Adipocyte (in vitro differentiated cells): ENCODE measurements at places on chromosomes 6 and 20.

DNA sequence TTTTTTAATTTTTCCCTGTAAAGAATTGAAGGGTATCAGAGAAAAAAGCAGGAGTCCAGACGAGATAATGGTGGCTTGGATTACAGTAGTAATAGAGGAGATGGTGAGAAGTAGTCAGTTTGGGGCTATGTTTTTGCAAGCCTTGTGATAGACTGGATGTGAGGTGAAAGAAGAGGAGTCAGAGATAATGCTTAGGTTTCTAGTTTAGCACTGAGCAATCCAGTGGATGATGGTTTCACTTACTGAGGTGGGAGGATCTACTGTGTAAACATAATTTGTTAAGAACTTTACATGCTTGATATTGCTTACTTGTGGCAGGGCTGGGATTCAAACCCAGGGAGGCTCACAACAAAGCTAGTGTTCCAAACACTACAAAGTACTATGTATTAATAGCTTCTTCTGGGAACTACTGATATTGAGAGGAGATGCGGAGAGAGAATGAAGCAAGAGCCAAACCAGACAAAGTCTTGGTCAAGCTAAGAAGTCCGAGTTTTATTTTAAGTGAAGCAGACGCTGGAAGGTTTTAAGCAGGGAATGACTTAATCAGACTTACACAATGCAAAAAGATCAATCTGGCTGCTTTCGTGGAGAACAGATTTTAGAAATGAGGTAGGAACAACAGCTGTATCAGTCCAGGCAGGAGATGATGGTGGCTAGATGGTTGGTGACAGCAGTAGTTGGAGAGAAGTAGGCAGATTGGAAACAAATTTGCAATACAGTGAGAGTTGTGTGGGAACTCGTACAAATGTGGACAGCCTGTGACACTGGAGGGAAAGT is 58.0 kb downstream of the ZFAND3 start:
- no peak for DNase-seq

DNA sequence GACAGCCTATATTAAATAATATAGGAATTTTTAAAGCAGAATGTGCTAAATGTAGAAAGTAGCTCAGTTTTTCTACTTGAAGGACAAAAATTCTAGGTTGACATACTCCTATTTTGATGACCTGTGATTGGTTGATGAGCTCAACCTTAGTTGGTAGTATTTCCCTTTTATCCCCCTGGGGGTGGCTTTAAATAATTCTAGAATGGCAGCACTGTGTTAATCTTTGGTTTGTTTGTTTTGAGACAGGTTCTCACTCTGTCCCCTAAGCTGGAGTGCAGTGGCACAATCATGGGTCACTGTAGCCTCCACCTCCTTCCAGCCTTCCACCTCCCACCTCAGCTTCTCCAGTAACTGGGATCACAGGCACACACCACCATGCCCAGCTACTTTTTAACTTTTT is 29.2 kb downstream of the FARS2 start:
- no peak for DNase-seq

GRCh38 chr6:154301839-154302752 is 54.5 kb downstream of the IPCEF1 start:
- DNase-seq: peak; percentile 64

DNA sequence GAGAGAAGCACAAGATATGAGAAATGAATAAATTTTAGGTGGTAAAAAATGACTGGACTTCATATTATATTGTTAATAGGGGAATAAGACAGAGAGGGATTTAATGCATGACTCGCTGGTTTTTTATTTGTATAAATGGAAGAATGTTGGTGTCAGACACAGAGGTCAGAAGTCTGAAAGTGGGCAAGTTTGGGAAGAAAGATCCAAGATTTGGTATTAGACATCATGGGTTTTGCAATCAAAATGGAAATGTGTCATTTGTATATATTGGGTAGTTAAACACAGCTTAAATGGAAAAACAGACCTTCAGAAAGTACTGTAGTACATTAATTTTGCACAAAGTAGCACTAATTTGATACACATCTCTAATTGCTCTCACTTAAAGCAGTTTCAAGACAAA is 96.2 kb downstream of the EYA4 start:
- DNase-seq: peak; percentile 52

GRCh38 chr6:137816133-137816579 is 50.9 kb upstream of the TNFAIP3 start:
- no peak for DNase-seq

GRCh38 chr20:41218466-41218865 is 81.1 kb downstream of the PLCG1 start:
- peak; percentile 72 for DNase-seq

DNA sequence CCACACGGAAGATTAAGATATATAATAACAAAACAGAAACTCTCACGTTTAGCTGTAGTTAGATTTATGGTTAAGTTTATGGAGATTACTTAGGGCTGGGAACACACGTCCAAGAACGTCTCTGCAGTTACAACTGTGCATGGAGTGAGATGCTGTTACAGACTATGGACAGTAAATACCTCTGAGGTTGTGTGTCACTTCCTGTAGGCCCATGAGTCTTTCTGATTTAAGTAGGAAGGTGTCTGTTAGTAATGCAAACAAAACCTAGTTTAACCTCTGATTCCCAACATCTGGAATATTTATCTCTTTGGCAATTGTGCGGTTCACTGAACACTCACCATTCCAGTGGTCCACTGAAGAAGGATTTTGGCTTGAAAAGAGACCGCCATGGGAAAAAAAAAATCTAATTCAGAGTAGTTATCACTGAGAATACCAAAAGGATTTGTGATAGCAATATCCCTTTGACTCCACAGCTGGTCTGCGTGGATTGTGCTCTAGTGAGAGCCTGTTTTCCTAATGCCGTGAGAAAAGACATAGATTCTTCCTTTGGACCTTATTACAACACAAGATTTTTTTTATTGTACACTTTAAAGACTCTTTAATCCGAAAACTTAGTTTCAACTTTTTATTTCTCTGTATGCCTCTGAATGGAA is 478.2 kb upstream of the CITED2 start:
- DNase-seq: peak; percentile 68

DNA sequence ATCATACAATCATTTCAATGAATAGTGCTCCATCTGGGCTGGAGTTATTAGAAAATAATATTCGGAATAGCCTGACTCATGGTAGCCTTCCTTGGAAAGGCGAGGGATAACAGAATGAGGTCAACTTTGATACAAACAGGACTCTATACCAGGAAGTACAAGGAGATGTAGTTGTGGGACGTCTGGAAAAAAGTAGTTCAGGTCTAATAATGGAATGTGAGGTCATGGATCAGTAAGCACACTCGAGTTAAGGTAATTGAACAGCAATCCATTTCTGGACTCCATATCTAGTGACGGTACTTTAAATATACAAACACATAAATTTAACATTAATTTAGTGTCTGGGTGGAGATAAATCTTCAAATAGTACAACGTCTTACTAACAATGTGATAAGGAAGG is 1204.0 kb upstream of the ADGRB3 start:
- no peak for DNase-seq

GRCh38 chr6:145801021-145801420 is 13.6 kb downstream of the FBXO30 start:
- DNase-seq: no peak

DNA sequence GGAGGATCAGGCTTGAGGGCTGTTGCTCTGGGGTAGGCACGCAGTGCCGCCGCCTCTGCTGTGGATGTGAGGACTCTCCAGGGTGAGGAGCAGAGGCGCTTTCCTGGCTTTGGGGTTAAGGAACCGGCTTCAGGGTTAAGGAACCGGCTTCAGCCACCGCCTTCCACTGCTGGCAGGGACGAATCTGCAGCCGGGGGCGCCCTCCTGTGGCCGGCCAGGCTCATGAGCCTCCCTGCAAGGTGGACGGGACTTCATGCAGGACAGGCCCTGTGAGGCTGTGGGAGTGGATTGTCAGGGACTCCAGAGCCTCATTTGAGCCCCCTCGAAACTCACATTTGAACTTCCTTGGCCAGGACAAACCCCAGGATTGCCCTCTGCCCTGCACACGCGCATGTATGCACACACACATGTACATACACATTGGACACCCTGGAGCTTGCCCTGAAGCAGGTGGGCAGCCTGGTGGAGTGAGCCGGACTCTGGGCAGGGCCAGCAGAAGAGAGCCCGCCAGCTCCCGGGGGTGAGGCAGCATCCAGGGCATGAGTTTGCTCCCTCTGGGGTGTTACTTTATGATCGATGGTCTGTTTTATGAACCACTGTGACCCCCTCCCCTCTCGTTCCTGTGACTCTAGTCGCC is 146.9 kb downstream of the PHACTR3 start:
- peak; percentile 88 for DNase-seq

DNA sequence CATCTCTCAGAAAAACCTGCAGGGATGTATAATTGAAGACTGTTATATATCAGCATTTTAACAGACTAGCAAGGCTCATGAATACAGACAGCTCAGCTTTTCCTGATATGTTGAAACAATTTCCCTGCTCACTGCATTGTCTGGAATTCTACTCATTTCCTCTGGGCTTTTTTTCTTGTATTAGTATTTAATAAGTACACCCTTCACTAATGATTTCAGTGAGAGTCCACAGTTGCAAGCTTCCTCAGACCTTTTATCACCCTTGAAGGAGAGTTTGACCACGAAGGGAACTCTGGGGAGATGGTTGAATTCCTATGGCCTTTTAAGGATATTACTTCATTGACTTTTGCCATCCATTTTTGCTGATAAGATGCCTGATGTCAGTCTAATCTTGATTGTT is 248.7 kb downstream of the ADGB start:
- no peak for DNase-seq

GRCh38 chr6:70151616-70152015 is 151.3 kb downstream of the COL9A1 start:
- no peak for DNase-seq

DNA sequence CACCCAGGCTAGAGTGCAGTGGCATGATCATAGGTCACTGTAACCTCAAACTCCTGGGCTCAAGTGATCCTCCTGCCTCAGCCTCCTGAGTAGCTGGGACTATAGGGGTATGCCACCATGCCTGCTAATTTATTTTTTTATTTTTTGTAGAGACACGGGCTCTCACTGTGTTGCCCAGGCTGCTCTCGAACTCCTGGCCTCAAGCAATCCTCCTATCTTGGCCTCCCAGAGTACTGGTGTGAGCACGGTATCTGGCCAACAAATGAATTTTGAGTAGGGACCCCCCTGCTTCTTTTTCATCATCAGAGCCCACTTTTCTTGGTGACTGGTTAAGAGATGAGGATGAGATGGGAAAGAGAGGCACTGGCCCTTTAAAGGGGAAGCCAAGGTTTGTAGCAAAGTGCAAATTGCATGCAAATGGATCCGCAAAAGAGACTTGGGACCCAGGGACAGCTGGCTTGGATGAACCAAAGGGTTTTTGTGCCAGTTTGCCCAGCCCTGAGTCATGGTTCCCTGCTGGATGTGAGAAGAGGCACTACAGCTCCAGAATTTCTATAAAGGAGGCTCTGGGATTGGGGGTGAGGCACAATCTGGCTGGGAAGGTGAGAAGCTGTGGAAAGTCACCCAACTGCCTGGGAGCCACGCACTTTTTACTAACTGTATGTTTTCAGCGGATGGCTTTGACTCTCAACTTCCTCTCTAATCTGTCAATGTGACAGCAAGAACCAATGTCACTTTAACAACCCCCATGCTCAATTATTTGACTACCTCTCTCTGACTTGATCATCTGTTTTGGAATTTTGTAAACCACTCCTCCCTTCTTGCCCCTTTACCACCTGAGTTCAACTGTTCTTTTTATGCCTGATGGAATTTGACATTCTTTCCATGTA is 58.7 kb upstream of the RNF24 start:
- DNase-seq: no peak

DNA sequence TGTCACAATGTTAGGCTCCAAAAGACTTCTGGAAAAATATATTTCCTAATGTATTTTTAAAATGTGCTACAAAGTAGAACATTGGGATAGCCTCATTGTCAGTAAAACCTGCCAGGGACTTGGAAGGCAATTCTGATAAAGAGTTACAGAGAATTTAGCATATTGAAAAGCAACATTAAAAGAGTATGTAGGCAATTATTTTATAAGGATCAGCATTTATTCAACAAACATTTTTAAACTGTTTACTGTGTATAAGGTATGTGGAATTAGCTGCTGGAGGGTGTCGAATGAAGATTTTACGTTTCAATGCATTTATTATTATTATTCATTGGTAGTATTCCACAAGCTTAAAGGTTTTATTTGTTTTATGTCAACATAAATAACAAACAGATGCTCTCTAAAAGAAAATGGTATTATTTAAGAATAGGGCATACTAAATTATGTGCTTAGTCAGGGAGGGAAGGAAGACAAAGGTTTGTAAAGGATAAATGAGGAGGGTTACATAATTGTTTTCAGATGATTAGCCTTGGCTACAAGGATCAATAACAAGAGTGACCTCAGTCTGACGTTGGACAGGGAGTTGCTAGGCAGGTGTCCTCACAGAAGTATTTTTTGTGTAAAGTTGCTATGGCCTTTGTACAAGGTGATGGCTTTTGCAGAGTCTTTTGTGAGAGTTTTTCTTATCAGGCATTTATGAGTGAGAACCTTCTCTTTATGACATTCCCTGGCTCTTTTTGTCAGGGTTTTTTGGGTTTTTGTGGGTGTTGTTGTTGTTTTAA is 313.4 kb upstream of the PLCB4 start:
- DNase-seq: no peak

DNA sequence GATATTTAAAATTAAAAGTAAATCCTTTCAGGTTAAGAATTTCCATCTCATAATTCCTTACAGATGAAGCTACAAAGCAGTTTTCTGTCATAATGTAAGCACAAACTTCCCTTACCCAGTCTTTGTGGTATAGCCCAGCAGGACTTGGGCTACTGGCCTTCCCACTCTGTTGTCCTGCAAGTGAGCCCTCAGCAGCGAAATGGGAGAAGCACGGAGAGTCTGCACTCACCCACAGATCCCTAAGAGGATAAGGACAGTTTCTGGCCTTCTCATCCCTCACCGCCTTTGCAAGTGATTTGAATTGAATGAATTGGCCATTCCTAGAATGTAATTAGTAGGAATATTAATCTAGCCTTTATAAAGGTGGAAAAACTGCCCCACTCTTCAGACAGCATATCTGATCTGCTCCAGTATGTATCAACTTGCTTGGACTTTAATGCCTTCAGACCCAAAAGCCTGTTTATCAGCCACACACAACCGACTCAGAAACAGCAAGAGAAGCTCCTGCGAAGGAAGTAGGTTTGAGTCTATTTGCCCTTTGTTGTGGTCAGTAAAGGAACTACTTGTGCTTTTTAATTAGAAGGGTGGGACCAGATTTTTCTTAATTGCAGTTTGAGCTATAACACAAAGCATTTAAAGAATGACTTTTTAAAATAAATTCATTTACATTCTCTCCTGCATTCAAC is 29.9 kb upstream of the PRDM1 start:
- DNase-seq: no peak

GRCh38 chr6:166656230-166657151 is 29.4 kb upstream of the RPS6KA2 start:
- DNase-seq: peak; percentile 22

- no peak for DNase-seq
Measured at GRCh38 chr20:54026295-54027064, 43.9 kb downstream of the BCAS1 start.

- no peak for DNase-seq
Measured at GRCh38 chr6:53312355-53312754, 36.4 kb downstream of the ELOVL5 start.

- DNase-seq: no peak
Measured at GRCh38 chr20:57059055-57059596, 207.3 kb downstream of the BMP7 start.

- DNase-seq: peak; percentile 57
Measured at GRCh38 chr6:170295510-170296422, 4.9 kb upstream of the DLL1 start.

- no peak for DNase-seq
Measured at GRCh38 chr20:3403741-3404140, 3.7 kb downstream of the DNAAF9 start.

GRCh38 chr6:158764926-158765325 is 54.2 kb downstream of the EZR start:
- no peak for DNase-seq

GRCh38 chr20:9126527-9126926 is 57.6 kb downstream of the PLCB4 start:
- DNase-seq: peak; percentile 24
